ENCODE measurements at places on chromosomes 12 and 14.

DNA sequence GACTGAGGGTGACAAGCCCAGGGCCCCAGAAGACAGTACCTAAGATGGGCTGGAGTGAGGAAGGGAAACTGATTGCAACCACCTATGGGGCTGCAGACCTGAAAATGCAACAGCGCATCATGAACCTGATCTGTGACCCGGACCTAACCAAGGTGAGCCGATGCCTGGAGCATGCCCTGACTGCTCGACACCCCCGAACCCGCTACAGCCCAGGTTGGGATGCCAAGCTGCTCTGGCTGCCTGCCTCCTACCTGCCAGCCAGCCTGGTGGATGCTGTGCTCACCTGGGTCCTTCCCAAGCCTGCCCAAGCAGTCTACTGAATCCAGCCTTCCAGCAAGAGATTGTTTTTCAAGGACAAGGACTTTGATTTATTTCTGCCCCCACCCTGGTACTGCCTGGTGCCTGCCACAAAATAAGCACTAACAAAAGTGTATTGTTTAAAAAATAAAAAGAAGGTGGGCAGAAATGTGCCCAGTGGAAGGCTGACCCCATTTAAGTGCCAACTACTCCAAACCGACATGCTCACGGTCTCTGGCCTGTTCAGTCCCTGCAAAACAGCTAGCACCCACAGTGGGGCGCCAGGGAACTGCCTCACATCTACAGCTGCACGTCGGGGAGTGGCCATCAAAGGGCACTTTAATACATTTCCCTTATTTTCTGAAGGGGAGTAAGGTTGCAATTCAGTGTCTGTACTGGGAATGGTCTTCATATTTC is 4.2 kb downstream of the RDH5 start:
- DNase-seq = peak; percentile 22

DNA sequence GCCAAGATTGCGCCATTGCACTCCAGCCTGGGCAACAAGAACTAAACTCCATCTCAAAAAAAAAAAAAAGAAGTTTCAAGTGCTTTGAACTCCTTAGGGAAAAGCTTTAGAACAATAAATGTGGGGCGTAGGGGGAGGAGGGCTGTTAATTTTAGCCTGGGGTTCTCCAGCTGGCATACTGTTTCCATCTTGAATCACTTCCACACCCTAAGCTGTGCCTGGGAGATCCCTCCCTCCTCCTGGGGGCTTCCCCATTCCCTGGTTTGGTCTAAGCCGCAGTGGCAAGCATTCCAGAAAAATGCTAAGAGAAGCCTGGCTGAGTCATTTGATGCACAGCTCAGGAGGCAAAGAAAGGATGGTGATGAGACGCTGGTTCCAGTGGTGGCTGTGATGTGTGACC is 2.3 kb upstream of the ZNF384 start:
- DNase-seq = no peak

GRCh38 chr12:123815968-123816367 is 53.9 kb downstream of the DNAH10 start:
- DNase-seq = no peak

- no peak for DNase-seq
Measured at GRCh38 chr14:84937016-84937415, 592.9 kb upstream of the FLRT2 start.

- no peak for DNase-seq
Measured at GRCh38 chr12:103956509-103957027, 9.1 kb upstream of the TDG start.

DNA sequence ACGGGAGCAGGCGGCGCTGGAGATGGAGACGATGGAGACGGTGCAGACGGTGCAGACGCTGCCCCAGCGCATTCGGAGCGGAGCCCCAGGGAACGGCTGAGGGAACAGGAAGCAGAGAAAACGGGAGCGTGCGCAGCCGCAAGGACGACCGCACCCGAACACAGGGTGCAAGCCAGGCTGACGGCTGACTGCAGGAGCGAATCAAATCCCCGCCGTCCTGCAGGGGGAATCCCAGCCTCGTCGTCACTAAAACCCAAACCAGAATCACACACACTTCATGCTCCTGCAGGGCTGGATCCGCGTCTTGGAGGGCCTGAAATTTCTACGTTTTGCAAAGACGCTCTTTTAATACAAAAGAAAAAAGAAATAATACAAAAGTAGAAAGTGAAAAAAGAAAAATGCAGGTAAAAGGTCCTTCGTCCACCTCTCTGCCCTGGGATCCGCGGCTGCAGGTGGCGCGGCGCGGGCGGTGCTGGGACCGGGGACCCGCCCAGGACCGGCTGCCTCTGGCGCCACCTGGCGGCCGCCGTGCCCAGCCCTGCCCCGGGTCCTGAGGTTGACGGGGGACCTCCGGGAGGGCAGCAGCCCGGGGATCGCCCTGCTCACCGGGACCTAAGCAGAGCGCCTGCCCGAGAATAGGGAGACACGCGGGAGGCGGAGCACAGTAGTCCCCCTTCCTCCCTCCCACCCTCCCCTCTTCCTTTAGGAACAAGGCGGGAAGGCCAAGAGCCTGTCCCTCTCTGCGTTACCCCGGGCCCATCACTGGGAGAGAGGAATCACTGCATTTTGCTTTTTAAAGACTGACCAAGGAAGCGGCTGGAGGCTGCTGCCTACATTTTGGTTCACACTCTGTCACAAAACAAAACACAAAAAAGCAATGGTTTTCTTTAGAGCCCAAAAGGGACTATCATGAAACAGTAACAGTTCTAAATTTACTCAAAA is 20.1 kb downstream of the STX2 start:
- peak; percentile 52 for DNase-seq

DNA sequence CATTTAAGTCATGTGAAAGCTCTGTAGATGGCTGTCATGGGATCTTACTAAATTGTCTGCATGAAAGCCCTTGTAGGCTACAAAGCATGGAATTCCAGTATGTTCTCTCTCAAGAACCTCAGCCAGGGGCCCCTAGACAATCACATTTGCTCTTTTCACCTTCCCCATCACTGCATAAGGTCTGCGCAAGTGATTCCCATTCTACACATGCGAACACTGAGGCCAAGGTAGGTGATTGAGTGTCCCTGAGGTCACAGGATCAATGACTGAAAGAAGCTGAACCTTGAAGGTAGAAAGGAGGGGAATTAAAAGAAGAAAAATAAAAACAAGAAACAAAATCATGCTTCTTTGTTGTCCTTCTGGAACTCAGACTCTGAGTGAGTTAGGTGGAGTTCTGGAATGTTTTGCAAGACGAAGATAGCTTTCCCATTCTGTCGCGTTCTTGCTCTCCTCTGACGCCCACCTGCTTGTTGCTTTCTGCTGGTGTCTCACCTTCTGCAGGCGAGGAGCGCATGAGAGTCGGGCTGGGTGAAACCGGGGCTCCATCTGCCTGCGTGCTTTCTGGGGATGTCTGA is 79.9 kb downstream of the SPRING1 start:
- DNase-seq = no peak

GRCh38 chr14:99773521-99774497 is 19.4 kb upstream of the EML1 start:
- DNase-seq = no peak

DNA sequence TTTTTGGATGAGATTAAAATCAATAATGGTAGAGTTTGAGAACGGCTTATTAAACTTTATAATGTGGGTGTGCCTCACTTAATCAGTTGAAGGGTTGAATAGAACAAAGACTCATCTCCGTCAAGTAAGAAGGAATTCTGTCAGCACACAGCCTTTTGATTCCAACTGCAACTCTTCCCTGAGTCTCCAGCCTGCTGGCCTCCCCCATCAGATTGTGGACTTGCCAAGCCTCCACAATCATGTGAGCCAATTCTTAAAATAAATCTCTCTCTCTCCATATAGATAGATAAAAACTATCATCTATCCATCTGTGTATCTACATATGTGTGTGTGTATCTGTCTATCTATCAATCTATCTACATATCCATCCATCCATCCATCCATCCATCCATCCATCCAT is 127.4 kb upstream of the BTG1 start:
- DNase-seq = no peak

GRCh38 chr12:41932470-41932991 is 212.1 kb downstream of the GXYLT1 start:
- no peak for DNase-seq

- no peak for DNase-seq
Measured at GRCh38 chr14:89489761-89490437, 72.9 kb upstream of the FOXN3 start.

- DNase-seq = no peak
Measured at GRCh38 chr14:60485057-60485597, 736 bp downstream of the C14orf39 start.

- no peak for DNase-seq
Measured at GRCh38 chr14:28745176-28745575, 21.4 kb upstream of the FOXG1 start.

DNA sequence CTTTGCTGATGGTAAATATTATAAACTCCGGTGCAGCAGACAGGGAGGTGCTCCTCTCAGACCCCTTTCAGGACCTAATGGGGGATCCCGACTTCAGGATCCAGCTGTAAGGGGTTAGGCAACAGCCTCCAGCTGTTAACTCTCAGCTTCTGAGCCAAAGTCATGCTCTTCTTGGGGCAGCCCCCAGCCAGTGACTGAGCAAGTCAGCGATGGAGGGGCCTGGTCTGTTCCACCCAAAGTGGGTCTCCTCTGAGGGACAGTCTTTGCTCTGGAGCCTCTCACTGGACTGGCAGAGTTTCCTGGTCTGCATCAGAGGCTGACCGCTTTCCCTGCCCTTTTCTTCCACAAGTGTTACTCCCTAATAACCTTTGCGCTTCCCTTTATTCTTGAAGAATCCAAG is 184.2 kb upstream of the DIO3 start:
- DNase-seq = no peak

GRCh38 chr12:70785896-70786295 is 134.6 kb downstream of the PTPRR start:
- DNase-seq = no peak

GRCh38 chr12:62640910-62641448 is 174.4 kb downstream of the MON2 start:
- no peak for DNase-seq

GRCh38 chr12:49696723-49697122 is 10.5 kb downstream of the FMNL3 start:
- DNase-seq = no peak

DNA sequence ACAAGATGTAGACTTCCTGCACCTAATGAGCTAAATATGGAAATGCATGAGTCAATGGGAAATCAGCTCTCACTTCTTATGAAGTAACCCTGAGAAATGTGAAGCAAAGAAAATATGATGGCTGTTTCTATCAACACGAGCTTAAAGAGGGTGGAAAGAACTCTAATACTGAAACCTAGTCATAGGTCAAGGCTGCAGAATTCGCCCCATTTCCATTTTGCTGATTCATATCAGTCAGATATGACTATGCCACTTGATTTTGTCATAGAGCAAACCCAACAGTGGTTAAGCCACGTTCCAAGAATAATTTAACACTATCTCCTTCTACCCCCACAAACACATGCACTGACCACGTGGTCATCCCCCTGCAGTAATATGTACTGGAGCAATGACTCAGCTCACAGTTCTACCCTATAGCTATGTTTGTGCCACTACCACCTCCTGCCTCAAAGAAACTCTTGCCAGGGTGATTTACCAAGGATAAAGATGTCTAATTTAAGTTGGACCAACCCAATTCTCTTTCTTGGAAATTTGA is 157.5 kb downstream of the TMTC3 start:
- no peak for DNase-seq

DNA sequence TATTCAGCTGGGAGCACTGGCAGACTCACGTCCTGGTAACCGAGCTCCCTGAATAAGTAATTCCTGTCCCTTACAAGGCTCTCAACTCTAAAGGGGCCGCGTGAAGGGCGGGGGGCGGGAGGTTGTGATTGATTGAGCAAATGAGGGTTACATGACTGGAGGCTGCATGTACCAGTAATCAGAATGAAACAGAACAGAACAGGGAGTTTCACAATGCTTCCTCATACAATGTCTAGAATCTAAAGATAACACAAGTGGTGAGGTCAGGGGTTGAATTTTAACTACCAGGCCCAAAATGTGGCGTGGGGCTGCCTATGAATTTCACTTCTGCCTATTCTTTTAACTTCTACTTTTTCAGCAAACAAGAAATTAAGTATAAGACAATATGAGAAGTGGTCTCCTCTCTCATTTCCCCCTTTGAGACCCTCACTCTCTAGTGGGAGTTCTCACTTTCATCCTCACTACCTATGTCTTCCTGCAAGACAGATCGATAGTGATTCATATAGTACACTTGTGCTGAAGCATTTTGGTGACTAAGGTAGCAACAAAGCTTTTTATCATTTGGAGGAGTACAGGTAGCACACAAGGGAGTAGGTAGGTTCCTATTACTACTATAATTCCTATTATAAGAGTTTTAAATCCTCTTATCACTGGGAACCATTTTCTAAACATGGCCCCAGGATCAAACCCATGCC is 239.8 kb downstream of the KTN1 start:
- no peak for DNase-seq

- DNase-seq = peak; percentile 45
Measured at GRCh38 chr14:89720741-89721729, 233.5 kb downstream of the EFCAB11 start.

GRCh38 chr12:28975564-28976340 is 173.3 kb upstream of the FAR2 start:
- DNase-seq = no peak

- no peak for DNase-seq
Measured at GRCh38 chr14:60905923-60906322, 75.0 kb downstream of the TRMT5 start.

- DNase-seq = no peak
Measured at GRCh38 chr12:129848876-129849275, 54.9 kb downstream of the TMEM132D start.

DNA sequence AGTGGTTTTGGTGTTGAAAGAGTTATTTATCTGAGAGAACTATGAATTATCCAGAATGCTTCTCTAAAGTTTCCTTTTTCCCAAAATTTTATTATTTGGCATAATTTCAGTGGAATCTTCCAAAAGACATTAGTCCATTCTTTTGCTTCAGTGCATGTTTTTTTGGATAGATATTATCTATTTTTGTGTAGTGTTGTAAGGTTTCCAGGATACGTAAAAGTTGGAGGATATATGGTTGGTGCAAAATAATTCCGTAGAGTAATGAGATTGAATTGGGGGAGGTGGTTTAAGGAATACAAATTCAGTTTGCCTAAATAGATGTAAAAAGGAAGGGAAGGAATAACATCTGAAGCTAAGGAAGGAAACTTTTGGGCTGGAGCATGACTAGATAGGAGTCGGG is 186.6 kb downstream of the RGS6 start:
- DNase-seq = no peak
